ENCODE measurements at places on chromosomes 5 and 9.
A peak's percentile ranks its signal among the peaks of the same experiment; 100 is the strongest.

- DNase-seq: peak; percentile 62
Measured at GRCh38 chr5:95892784-95893354, 68.8 kb downstream of the ELL2 start.

- DNase-seq: no peak
Measured at GRCh38 chr9:122091682-122092592, 1.2 kb downstream of the TTLL11 start.

DNA sequence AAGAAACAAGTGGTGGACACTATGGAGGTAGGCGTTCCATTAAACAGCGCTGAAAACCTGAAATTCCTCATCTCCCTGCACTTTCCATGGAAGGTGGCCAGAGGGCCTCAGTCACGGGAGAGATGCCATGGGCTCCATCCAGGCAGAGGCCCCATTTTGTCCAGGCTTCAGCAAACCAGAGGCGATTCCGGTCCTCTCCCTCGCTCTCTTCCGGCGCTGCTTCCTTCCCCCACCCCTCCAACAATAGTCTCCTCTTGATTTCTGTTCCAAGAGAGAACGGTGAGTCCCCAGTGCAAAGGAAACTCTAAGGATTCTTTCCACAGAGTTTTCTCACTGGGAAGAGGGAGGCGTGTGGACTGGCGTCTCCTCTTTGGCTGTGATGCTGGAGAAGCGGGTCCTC, 7.5 kb downstream of the ZNF366 start:
- DNase-seq: no peak

DNA sequence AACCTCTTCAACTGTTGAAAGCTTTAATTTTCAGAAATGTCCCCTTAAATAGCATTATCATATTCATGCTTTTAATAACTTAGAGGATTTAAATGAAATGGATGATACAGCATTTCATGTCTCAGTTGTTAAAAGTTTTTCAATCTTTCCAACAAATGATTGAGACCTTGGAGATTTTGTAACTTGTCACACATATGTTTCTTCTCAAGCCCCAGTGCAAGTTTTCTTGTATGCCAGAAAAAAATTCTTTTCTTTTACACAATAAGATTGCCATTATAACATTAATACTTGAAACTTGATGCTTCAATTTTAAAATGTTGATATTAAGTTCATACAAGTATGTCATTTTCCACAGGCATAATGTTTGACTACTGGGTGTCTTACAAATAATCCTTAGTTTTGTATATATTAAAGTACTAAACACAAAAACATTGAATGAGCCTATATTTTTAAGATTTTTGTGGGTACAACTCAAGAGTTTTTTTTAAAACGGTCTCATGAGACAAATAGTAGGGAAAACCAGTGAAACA, 124.5 kb downstream of the AGTPBP1 start:
- DNase-seq: no peak

DNA sequence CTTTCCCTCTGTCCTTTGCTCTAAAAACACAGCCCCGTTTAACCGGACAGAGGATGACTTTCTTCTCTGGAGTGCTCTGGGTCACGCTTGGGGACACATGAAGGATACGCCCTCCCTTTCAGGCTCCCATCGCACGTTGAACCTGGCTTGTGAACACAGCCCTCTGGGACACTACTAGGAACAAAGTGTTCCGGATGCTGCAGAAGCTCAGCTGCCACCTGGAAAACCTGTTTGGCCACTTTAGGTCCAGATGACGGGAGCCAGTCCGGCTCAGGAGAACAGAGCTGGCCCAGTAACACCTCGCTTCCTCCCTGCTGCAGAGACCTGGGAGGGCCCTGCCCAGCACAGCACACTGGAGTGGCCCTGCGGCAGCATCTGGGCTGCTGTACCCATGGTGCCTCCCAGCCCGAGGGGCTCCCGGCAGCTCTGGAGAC, 60.1 kb downstream of the GADD45G start:
- no peak for DNase-seq

GRCh38 chr5:40681363-40682153, 1.8 kb downstream of the PTGER4 start:
- DNase-seq: no peak

DNA sequence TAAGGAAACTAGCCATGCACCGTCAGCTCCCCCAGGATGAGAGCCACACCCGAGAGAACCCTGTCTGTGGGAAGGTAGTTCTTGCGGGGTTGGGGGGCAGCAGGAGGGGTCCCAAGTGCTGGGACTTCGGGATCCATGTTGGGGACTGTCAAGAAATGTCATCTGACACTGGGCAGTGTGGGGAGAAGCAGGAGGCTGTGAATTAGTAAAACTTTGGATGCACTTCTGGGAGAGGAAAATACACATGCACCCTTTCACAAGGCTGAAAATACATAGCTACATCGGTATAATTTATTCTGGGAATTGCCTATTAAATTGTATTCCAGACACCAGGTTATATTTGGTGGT, 109.6 kb upstream of the RPS23 start:
- DNase-seq: no peak

- no peak for DNase-seq
Measured at GRCh38 chr9:82588301-82589180, 474.4 kb downstream of the RASEF start.

- no peak for DNase-seq
Measured at GRCh38 chr5:137283801-137284200, 215.3 kb downstream of the SPOCK1 start.

DNA sequence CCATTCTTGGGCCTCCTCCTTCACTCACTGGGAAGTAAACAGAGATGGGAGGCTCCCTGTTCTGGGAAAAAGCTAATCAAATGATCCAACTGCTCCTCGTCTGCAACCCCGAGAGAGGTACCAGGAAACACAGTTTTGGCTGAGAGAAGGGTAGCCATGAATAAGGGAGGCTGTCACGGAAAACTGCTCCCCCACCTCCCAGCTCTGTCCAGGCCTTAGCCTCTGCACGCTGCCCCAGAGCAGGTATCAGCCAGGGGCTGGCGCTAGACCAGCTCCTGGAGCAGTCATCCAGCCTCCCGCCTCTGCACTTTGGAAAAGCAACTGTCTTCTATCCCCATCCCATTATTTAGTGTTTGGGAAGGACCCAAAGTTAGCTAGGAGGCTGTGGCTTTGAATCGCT, 266.1 kb downstream of the NDUFS4 start:
- DNase-seq: no peak

GRCh38 chr9:87122947-87123685, 175.8 kb upstream of the GAS1 start:
- DNase-seq: no peak

- no peak for DNase-seq
Measured at GRCh38 chr5:1888541-1889251, 6.0 kb upstream of the IRX4 start.

- DNase-seq: no peak
Measured at GRCh38 chr5:114184006-114184405, 177.9 kb upstream of the KCNN2 start.

DNA sequence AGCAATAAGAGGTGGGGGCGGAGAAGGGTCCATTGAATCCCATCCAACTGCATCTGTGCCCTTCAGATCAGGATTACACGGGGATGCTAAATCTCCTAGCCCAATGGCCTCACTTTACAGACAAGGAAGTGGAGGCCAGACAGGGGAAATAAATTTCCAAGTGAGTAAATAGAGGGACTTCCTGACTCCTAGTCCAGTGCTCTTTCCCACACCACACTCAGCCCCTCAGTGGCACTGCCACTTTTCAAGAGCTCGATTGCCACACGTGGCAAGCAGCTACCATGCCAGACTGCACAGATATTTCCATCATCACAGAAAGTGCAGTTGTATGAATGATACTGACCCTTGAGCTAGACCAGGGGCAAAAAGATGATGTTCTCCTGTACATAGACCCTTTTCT, 8.2 kb upstream of the TNIP1 start:
- DNase-seq: no peak

Data from MM.1S (cell line).